COLO829 (cell line): ENCODE measurements at places on chromosomes 5 and 9.

DNA sequence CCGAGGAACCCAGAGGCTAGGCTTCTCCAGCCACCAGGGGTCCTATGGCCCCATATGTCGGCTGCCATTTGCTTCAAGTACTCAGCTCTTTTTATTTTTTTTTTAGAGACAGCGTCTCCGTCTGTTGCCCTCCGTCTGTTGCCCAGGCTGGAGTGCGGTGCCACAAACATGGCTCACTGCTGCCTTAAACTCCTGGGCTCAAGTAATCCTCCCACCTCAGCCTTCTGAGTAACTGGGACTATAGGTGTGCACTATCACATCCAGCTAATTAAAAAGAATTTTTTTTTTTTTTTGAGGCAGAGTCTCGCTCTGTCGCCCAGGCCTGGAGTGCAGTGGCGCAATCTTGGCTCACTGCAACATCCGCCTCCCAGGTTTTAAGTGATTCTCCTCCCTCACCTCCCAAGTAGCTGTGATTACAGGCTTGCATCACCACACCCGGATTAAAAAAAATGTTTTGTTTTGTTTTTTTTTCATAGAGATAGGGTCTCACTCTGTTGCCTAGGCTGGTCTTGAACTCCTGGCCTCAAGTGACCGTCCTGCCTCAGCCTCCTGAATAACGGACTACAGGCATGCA lies 8.9 kb downstream of the CERCAM start:
- DNase-seq = no peak

DNA sequence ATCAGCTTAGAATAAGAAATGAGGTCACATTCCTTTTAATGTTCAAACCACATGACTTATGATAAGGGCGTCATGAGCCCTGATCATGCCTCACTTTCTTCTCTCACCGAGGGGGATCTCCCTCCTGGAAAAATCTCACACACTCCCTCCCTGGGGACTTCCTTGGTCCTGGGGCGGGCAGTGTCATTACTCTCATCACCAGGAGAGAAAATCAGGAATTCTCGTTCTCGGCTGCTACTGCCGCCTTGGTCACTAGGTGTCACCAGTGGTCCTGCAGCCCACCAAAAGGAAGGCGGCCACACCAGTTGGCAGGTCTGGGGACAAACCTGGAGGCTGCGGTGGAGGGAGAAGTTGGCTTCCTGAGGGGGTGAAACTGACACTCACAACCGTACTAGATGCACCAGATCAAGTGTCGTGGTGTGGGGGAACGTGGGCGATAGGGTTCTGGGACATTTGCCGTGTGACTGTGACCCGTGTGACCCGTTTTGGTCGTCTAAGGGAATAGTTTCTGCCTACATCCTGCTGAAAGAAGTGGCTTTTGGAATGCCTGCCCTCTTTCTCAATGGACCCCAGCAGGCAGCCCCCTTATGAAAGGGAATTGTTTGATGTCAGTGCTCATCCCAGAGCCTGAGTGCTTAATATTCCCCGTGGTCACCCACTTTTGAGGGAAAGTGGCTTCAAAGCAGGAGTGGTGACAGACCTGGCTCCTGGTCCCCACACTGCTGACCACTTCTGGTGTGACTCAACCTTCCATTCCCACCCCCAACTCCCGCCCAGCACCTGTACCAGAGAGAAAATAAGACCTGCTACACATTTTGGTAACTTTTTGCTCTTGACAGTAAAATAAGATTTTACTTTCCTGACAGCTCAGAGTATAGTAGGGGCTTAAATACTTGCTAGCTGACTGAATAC lies 63.2 kb downstream of the ACER2 start:
- DNase-seq = peak; percentile 62

DNA sequence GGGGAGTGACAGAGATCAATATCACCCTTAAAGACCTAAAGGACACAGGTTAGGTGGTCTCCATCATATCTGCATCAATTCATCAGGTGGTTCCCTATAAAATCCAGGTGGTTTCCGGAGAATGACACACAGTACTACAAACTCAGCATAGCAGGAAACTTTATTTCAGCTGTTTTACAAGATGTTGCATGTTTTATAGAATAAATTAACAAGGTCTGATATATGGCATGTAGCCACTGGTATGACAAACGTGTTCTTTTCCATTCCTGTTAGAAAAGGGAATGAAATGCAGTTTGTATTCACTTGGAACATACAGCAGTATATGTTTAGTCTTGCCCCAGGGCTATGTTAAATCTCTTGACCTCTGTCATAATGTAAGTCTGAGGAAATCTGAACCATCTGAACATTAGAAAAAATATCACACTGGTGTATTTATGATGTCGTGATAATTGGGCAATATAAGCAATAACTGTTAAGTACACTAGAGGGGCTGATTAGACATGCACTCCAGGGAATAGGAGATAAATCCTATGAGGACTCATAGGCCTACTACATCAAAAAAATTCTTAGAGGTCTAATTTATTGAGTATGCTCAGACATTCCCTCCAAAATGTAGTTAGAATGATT lies 42.2 kb upstream of the TNFSF8 start:
- DNase-seq = no peak

- no peak for DNase-seq
Measured at GRCh38 chr5:178630951-178631350, 4.1 kb upstream of the CLK4 start.

DNA sequence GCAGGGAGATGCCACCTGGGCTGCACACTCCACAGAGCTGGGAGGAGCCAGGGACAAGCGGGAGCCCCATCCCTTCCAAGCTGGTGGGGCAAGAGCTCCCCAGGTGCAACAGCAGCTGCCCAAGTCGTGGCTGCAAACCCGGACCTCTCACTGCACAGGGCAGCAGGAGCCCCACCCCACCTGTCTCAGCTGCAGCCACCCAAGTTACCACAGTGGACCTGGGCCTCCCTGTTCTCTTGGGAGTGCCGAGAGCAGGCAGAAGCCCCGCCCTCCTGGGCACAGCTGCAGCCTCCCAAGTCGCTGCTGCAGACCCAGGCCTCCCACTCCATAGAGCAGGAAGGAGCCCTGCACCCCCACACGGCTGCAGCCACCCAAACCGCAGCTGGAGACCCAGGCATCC lies 374.1 kb upstream of the ACO1 start:
- DNase-seq = no peak

DNA sequence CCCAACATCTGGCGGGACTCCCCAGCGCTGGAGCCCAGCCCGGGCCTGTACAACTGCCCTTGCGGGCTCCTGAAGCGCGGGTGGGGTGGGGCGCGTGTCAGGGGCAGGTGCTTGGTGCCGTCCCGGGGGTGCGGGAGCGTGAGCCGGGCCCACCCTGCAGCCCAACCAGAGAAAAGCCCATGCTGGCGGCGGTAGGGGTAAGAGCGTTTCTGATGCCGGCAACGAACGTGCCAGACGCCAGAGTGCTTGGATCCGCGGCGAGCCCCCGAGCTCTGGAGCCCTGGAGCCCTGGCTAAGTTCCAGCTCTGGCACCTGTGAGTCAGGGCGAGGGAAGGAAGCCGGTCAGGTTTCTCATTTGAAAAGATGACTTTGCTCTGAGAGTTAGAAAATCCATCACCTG lies 58.0 kb downstream of the ZNF510 start:
- no peak for DNase-seq

DNA sequence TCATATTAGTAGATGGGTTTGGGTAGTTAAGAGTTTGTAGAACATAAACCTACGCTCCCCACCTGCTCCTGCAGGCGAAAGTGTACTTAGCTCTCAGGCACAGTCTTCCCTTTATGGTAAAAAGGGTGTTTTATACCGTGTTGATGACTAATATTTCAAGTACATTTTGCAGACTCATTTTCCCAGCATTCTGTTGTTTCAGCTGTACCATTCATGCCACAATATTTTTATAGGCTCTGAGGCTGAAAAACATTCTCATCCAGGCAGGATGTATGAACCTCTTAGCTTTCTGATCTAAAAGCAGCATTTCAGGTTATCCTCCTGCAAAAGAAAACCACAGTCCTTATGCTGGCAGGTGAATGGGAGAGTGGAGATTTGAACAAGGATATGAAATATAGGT lies 231.4 kb downstream of the NR2F1-AS1 start:
- DNase-seq = no peak

DNA sequence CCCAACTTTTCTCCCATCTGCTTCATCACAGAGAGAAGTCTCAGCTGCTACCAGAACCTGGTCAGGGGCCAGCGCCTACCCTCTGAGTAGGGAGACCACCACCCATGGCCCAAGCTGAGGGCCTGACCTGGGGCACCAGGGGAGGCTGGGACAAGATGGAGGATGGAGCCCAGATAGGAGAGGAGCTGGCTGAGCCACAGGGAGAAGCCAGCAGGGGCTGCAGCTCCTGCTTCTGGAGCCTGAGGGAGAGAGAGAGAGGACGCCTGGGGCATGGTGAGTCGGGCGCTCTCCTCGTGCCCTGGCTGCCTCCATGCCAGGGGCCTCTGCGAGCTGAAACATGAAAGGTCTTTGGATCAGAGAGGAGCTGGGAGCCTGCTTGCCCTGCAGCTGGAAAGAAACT lies 1.4 kb upstream of the FOXI1 start:
- DNase-seq = no peak

GRCh38 chr5:131381021-131381420 lies 117.2 kb downstream of the CDC42SE2 start:
- DNase-seq = no peak

DNA sequence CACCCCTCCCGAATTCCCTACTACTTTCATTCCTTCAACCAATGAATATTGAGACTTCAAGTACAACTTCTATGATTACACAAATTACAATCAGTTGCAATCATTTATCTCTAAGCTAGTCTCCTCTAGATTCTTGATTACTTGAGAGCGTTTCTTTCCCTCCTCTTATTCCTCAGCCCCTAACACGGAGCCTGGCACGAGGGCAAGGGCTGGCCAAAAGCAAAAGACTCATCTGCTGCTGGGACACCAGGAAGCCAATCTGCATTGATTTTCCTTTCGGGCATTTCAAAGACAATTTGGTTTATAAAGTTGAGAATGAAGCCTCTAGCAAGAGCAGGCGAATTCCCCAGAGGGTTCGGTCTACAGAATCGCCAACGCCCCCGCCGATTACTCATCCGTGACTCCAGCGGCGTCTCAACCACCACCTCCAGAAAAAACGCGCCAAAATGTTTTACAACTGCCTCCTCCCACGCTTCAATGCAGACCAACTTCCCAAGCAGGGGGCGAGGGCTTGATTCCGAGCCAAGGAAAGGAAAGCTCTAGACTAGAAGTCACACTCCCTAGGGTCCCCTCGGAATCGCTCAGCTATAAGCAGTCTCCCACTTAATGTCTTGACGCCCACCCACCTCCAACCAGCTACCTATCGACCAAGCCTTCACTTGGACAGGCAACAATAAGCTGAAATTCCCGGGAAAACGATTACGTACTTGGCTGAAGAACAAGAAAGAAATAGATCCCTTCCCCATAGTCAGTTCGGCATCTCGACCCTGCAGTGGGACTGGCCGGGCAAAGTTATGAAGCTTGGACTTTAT lies 1.5 kb downstream of the PCSK1 start:
- DNase-seq = peak; percentile 13

GRCh38 chr5:100828898-100829356 lies 74.2 kb downstream of the ST8SIA4 start:
- DNase-seq = no peak

GRCh38 chr9:131366761-131367401 lies 27.0 kb upstream of the PRRC2B start:
- no peak for DNase-seq

GRCh38 chr9:114382699-114383520 lies 4.9 kb downstream of the AKNA start:
- no peak for DNase-seq
